Anterior cingulate cortex (tissue), 58 donors: ENCODE measurements at places on chromosomes 11 and 22.
A peak's percentile ranks its signal among the peaks of the same experiment; 100 is the strongest.

DNA sequence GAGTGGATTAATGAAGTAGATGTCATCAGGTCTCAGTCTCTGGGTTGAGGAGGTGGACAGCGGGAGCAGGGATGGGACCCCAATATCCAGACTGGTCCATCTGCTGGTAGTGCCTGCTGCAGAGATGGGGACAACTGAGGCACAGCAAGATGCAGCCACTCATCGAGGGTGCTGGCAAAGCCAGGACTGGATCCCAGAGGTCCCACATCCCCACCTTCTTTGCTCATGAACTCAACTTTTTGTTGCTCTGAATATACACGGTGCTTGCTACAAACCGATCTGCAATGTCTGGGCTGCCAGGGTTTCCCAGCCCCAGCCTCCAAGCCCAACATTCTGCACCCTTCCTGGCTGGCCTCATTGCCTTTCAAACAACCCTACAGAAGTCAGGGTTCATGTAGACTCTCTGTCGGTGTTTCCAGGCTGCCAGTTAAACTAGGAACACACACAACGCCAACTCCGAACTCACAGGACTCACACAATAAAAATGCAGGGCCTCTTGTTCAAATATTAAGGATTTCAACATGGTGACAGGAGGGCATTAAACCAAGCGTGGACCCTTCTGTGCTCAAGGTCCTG lies 168.2 kb downstream of the MN1 start:
- no peak for DNase-seq

GRCh38 chr11:514606-515005 lies 7.6 kb upstream of the RNH1 start:
- no peak for DNase-seq

DNA sequence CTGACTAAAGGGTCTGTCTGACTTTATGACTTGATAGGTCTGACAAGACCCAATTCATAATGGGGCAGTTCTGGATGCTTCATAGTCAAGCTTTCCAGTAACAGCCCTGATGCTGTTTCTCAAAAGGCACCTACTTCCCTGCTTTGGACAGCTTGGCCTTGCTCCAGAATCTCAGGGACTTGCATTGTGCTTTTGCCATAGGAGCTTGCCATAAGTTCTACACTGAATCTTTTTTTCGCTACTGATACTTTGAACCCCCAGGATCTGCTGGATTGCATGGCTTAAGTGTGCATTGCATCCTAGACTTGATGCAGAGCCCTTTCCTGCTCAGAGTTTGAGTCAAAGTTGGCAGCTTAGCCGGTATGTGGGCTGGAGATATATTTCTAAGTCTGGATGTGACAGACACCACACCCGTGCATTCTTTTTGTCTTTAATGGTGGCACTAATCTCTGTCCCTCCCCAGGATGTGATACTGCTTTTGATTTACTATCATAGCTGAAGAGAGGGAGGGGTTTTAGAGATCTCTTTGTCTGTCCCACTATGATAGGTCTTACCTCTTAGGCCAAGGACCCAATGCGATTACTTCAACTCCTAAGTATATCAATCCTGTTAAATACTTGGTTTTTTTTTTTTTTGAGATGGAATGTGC lies 16.9 kb upstream of the SLC3A2 start:
- no peak for DNase-seq

GRCh38 chr11:134358856-134359490 lies 27.2 kb downstream of the GLB1L2 start:
- DNase-seq = no peak

DNA sequence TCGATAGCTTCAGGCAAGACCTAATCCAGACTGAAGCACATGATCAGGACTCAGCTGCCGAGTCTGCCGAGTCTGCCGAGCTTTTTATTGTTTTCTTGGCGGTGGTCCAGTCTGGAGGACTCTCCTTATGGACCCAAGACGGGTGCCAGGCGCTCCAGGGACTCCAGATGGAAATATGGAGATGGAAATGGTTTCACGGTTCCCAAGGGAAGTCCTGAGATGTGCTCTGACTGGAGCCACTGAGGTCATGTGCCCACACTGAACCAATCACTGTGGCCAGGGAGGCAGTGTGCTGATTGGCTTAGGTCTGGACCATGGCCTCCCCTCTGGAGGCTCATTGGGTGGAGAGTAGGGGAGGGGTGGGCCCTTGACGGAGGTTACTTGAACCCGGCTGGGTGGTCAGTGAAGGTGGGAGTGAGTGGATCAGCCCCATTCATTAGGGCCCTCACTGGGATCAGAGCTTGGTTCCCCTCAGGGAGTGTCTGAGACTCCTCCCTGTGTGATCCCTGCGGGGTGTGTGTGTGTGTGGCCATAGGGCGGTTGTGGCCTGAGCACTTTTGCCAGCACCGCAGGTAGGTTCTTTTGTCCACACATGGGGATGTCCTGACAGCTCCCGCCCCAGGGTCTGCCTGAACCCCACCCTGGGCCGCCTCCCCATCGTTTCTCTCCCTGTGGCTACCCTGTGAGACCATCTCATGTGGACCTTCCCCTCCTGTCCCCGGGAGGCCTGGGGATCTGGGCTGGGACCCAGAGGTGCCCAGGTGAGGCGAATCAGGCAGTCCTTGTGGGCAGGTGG lies 14.0 kb downstream of the RPS6KA4 start:
- peak; percentile 86 for DNase-seq

- no peak for DNase-seq
These were observed 58.3 kb downstream of the TMPRSS5 start for GRCh38 chr11:113647856-113648255.

GRCh38 chr22:42902875-42903510 lies 45.9 kb upstream of the ARFGAP3 start:
- no peak for DNase-seq

- no peak for DNase-seq
These were observed 860.3 kb downstream of the LUZP2 start for GRCh38 chr11:25357133-25357532.

- no peak for DNase-seq
These were observed 769.2 kb downstream of the METTL15 start for GRCh38 chr11:28877340-28877739.

- no peak for DNase-seq
These were observed 40.7 kb downstream of the TSPAN18 start for GRCh38 chr11:44767421-44767820.

DNA sequence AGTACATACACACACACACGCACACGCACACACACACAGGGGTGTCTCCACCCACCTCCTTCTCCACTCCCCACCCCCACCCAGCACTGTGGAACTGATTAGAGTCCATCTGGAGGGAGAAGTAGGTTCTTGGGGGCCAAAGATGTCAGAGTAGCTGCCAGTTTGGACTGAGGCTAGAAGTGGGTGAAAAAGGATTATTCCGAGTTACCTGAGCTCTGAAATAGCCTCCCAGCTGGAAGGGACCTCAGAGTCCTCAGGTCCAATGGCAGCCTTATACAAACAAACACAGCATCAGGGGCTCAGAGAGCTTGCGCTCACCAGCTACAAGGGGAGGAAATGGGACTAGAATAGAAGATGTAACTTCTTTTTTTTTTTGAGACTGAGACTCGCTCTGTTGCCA lies 20.8 kb downstream of the IL10RA start:
- no peak for DNase-seq

DNA sequence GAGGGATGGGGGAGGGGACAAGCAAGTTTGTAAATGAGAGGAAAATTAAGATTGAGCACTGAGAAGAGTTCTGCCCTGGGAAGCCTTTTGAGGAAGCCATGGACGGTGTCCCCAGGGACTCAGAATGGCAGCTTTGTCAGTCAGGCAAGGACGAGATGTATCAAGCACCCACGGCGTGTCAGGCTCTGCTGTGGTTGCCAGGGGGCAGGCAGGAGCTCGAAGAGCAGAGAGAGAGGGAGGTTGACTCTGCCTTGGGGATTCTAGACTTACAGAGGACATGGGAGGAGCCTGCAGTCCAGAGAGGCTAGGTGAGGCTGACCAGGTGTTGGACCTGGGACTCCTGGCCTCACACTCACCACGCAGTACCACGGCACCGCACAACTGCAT lies 29.1 kb upstream of the SYT7 start:
- DNase-seq = no peak

- DNase-seq = peak; percentile 60
These were observed 14.8 kb upstream of the RPS3 start for GRCh38 chr11:75384438-75385080.

DNA sequence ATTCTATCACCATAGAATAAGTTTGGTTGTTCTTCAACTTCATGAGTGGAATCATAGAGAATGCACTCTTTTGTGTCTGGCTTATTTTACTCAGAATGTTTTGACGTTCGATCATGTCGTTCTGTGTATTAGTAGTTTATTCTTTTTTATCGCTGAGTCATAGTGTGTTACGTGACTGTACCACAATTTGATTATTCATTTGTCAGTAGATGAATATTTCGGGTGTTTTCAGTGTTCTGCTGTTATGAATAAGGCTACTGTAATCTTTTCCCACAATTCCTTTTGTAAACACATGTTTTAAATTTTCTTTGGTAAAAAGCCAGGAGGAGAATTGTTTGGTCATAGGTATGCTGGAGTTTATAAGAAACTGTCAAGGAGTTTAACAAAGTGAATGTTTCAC lies 279.9 kb upstream of the B3GAT1 start:
- DNase-seq = no peak

DNA sequence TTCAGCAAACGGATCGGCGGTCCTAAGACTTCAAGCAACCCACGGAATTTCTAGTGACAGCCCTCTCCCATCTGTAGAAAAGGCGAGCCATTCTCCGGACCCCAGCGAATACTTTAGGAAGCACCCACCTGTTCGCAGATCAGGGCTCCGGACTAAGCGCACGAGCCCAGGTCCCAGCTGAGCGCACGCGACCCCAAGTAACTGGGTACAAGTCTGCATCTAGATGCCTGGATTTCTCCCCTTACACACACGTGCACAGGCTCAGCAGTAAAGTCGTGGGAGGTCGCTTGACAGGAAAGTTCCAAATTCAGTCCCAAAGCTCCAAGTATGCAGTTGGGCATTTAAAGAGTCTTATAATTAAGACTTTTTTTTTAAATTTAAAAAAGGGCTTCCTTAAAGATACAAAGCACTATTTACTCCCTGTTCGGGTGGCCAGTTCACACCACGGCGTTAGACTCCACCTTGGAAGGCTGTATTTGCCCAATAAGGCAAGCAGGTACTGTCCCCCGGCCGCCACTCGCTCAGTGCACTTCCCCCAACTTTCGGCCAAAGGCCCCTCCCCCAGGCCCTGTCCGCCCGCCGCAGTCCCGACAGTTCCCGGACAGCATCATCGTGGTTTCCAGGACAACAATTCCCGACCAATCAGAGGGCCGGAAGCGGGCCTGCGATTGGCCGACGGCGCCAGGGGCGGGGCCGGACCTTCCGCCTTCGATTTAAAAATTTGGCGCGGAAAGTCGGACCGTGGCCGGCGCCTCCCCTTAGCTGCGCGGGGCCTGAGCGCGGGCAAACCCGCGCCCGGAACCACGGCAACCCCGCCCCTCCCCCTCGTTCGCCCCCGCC lies at the start of gene E2F8:
Gene E2F8 (minus strand): TSS at position 526 of the 840 bp plus-strand sequence. CDS start 824 bp downstream, outside the sequence.
- DNase-seq = peak; percentile 41

- DNase-seq = no peak
These were observed 13.6 kb downstream of the KCNJ5 start for GRCh38 chr11:128904656-128905344.

DNA sequence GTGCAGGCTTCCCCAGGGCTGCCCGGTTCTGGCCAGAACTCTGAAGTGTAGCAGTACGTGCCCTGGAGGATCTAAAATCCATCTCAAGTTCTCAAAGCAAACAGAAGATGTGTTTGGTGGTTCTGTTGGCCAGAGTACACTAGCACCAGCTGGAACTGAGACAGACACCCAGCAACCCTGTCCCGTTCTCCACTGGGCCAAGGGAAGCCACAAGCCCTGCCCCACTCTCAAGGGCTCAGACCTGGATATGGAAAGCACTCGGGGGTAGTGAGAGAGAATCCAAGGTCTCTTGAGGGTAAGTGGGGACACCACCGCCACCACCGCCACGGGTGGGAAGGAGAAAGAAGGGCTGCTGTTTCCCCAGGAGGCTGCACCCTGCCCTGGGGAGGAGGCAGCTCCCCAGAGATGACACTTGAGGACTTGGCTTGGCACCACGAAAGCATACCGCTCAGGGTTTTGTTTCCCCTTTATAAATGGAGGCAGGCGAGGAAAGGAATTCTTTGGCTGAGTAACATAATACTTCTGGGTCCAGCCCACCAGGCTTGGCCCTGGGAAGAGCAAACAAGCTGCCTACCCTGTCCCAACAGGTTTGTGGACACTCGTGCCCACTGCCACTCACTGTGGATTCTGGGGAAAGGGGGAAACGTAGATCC lies 56.1 kb upstream of the POU2AF1 start:
- DNase-seq = no peak

DNA sequence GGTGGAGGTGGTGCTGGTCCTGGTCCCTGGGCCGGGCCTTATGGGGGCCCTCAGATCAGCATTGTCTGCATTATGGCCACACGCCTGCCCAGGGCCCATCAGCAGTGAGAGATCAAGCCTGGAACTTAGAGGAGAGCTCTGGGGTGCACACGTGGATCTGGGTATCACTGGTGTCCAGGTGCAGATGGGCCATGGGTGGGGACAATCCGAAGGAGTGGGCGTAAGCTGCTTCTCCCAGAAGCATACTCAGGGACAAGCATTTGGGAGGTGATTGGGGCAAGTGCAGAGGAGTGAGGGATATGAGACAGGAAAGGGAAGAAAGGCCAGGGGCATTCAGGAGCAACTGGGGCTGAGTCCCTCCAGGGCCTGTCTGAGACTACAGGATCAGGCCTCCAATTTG lies 84.3 kb downstream of the CSNK2A3 start:
- DNase-seq = no peak

DNA sequence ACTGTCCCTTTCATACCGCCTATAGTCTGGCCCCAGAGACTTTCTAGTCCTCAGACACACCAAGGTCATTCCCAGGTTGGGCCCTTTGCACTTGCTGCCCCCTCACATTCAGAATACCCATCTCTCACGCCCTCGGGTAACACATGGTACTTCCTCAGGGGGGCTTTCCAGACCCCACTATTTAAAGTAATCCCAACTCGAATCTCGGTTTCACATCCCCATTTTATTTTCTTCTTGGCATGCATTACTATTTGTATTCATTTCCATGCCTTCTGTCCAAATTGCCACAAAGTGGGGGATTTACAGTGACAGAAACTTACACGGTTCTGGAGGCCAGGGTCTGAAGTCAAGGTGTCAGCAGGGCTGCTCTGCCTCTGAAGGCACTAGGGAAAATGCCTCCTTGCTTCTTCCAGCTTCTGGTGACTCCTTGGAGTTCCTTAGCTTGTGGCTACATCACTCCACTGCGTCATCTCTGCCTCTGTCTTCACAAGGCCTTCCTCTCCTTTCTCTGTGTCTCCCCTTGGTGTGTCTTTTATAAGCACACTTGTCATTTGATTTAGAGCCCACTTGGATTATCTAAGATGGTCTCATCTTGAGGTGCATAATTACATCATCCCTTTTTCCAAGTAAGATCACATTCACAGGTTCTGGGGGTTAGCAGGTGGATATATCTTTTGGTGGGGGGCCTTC lies 15.1 kb downstream of the RCN1 start:
- DNase-seq = no peak

DNA sequence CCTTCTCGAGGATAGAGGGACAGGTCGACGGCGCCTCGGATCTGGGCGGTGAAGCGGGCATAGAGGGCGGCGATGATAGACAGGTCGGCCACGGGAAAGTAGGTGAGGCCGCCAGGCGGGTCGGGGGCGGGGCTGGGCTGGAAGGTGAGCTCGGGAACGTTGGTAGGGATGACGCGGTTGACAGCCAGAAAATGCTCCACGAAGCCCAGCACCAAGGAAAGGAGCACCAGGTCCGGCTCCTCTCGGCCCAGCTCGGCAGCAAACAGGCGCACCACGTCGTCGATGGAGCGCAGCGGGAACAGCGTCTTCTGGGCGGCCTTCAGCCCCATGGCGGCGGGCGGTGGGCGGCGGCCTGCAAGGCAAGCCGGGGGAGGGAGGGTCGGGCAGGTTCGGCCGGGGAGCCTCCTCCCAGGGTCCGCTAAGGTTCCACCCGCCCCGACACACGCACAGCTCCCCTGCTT lies 540 bp downstream of the MEN1 start:
- DNase-seq = no peak

GRCh38 chr22:31474743-31475142 lies 14.9 kb downstream of the EIF4ENIF1 start:
- DNase-seq = no peak
